Stimulated activated naive B cell treated with anti-CD40 and anti-IgM and Interleukin-4, amounts not matched to agents 10 μg/mL and 1 μg/mL and 100 μg/mL, for 72 hours (primary cell): ENCODE measurements at places on chromosomes 5 and 9.

- no peak overlapping the region for H3K4me3 ChIP-seq
- no peaks in the 10 kb centered on the region for H3K27me3 ChIP-seq
- DNase-seq, result no peak
- no peak overlapping the region for H3K27ac ChIP-seq
- no peaks in the 10 kb centered on the region for H3K36me3 ChIP-seq
- no peaks in the 10 kb centered on the region for H3K4me1 ChIP-seq
These were observed 504.4 kb downstream of the NTRK2 start for GRCh38 chr9:85173967-85174366.

DNA sequence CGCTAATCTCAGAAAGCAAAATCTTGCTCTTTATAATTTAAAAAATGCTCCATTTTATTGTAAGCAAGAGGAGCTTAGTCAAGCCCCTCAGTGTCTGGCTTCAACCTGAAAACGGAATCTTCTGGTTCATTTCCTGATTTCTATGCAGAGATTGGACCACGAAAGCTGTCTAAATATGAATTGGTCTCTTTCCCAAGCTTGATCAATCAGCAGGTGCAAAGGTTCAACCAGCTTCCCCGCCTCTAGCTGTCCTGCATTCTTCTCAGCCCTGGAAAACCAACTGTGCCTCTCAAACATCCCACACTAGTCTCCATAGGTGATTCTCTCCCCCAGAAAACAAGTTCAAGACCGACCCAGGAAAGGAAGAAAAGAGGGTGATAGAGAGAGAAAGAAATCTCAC is 34.5 kb downstream of the FNBP1 start:
- peak overlapping the region; percentile 92 for H3K27ac ChIP-seq
- H3K27me3 ChIP-seq, result no peaks in the 10 kb centered on the region
- peaks cover 92% of the 10 kb centered on the region for H3K4me1 ChIP-seq
- H3K4me3 ChIP-seq, result peak overlapping the region; percentile 47
- DNase-seq, result no peak
- H3K36me3 ChIP-seq, result peaks cover 33% of the 10 kb centered on the region

DNA sequence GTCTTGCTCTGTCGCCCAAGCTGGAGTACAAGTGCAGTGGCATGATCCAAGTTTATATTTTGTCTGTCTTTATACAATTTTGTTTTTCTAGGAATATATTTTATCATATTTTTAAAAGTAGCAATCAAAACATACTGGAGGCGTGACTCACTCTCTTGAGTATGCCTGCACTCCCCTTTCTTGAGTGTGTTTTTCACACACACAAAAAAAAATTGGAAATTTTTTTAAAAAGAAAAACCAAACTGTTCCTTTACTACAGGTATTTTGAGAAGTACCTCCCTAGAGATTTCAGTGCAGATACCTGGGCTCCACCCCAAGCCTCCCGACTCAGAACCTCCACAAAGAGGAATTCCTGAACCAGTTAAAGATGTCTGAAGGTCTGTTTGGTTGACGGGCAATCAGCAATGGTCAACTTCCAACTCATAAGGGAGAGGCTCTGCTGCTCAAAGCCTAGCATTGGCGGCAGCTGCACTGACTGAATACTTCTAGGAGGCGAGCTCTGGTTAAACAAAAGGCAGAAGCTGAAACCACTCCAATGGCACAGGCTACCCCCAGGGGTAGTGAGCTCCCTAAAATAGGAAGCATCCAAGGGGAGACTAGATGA is 27.4 kb downstream of the PDE6A start:
- H3K4me3 ChIP-seq, result no peak overlapping the region
- peaks cover 3% of the 10 kb centered on the region for H3K4me1 ChIP-seq
- DNase-seq, result no peak
- no peaks in the 10 kb centered on the region for H3K27me3 ChIP-seq
- no peaks in the 10 kb centered on the region for H3K36me3 ChIP-seq

GRCh38 chr9:96868709-96869108 is 14.4 kb upstream of the ZNF782 start:
- no peak for DNase-seq
- H3K36me3 ChIP-seq, result peaks cover 12% of the 10 kb centered on the region
- H3K27me3 ChIP-seq, result peaks cover 5% of the 10 kb centered on the region
- no peak overlapping the region for H3K4me3 ChIP-seq
- H3K27ac ChIP-seq, result no peak overlapping the region
- no peaks in the 10 kb centered on the region for H3K4me1 ChIP-seq

- peaks cover 3% of the 10 kb centered on the region for H3K27me3 ChIP-seq
- H3K4me3 ChIP-seq, result peak overlapping the region; percentile 94
- peak overlapping the region; percentile 94 for H3K27ac ChIP-seq
- H3K36me3 ChIP-seq, result peaks cover 20% of the 10 kb centered on the region
- peak; percentile 9 for DNase-seq
- H3K4me1 ChIP-seq, result peaks cover 26% of the 10 kb centered on the region
These were observed 629 bp downstream of the CCNH start for GRCh38 chr5:87411973-87412629.

DNA sequence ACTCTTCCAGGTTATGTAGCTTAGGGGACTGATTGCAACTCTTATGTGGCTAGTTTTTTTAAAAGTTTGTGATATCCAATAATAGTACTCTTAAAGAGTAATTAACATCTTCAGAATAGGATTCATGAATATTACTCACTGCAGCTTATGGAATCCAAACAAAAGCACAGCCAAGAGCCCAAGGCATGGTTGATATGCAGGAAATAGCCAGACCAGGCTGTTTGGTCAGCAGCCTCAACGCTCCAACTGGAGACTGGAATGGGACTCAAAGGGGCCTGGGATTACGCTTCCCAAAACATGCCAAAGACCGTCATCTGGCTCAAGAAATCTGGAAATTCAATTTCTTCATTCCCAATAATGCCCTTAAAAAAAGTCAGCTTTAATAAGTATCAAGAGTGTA is 268.6 kb downstream of the SEC61B start:
- no peaks in the 10 kb centered on the region for H3K27me3 ChIP-seq
- no peak for DNase-seq
- peaks cover 59% of the 10 kb centered on the region for H3K4me1 ChIP-seq
- H3K36me3 ChIP-seq, result peaks cover 14% of the 10 kb centered on the region

DNA sequence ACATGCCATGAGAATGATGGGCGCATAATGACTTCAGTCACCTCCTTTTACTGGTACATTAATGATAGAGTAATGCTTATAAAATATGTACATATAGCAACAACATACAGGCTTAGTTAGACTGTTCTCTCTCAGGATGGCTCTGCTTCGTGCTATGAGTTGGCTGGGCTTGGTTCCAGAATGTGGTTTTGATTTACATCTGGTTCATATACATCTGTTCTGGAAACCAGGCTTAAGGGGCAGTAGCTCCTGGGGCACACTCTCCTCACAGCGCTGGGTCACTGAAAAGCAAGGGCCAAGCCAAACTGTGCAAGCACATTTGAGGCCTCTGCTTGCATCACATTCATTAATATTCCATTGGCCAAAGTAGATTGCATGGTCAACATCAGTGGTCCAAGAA is 44.9 kb downstream of the PCSK1 start:
- H3K4me1 ChIP-seq, result no peaks in the 10 kb centered on the region
- H3K4me3 ChIP-seq, result no peak overlapping the region
- no peaks in the 10 kb centered on the region for H3K36me3 ChIP-seq
- H3K27ac ChIP-seq, result no peak overlapping the region
- H3K27me3 ChIP-seq, result peaks cover 8% of the 10 kb centered on the region

DNA sequence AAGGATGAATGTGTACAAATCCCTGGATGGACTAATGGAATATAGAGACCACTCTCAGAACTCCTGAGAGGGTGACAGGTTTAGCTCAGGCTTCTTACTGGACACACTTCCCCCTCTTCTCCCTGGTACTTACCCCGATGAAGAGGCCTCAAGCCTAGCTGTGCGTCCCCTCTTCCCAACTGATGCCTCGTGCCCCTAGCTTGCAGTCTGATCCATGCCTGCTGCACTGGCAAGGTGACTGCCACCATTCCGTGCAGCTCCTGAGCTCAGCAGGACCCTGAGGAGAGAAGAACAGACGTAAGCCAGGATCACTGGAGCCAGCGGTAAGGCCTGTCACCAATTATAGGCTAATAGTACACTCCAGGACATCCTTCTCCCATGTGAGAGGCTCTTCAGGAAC is 5.5 kb upstream of the STOML2 start:
- H3K4me1 ChIP-seq, result peaks cover 25% of the 10 kb centered on the region
- no peaks in the 10 kb centered on the region for H3K27me3 ChIP-seq
- no peak for DNase-seq

GRCh38 chr9:98248737-98249474 is 6.5 kb downstream of the TBC1D2 start:
- peak overlapping the region; percentile 39 for H3K27ac ChIP-seq
- H3K27me3 ChIP-seq, result no peaks in the 10 kb centered on the region
- H3K4me1 ChIP-seq, result peaks cover 9% of the 10 kb centered on the region

- peaks cover 10% of the 10 kb centered on the region for H3K36me3 ChIP-seq
- no peak overlapping the region for H3K27ac ChIP-seq
- no peak for DNase-seq
- H3K4me3 ChIP-seq, result peak overlapping the region; percentile 92
- no peaks in the 10 kb centered on the region for H3K27me3 ChIP-seq
These were observed 736 bp upstream of the HSD17B4 start for GRCh38 chr5:119451561-119451960.

- H3K27ac ChIP-seq, result no peak overlapping the region
- H3K4me3 ChIP-seq, result no peak overlapping the region
- no peaks in the 10 kb centered on the region for H3K36me3 ChIP-seq
These were observed 40.3 kb upstream of the BARHL1 start for GRCh38 chr9:132541870-132542830.

DNA sequence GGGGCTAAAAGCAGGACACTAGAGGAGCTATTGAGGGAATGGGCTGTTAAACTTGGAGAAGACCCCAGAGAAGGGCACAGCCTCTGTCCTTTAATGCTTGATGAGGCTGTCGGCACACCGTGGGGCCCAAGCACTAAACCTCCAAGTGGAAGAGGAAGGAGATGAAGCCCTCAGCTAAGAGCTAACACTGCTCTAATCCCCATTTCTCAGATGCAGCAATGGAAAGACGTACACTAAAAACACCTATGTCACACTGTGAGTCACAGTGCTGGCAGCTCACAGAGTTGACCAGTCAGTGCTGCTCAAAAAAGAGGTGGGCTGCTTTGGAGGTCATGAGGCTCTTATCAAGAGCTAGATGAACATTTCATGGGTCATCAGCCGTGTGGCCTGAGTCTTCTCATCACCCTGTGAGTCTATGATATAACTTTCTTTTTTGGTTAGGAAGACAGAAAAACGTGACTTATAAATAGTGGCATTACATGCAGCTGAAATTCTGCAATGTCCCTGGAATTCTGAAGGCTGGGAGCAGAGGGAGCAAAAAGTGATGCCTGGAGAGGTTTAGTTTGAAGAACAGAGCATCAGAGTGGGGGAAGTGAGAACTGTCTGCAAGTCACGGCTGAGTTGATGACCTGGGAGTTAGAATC is 21.5 kb downstream of the TNFSF8 start:
- H3K27me3 ChIP-seq, result no peaks in the 10 kb centered on the region
- H3K4me3 ChIP-seq, result peak overlapping the region; percentile 76
- peak overlapping the region; percentile 92 for H3K27ac ChIP-seq
- H3K36me3 ChIP-seq, result no peaks in the 10 kb centered on the region
- H3K4me1 ChIP-seq, result peaks cover 46% of the 10 kb centered on the region

DNA sequence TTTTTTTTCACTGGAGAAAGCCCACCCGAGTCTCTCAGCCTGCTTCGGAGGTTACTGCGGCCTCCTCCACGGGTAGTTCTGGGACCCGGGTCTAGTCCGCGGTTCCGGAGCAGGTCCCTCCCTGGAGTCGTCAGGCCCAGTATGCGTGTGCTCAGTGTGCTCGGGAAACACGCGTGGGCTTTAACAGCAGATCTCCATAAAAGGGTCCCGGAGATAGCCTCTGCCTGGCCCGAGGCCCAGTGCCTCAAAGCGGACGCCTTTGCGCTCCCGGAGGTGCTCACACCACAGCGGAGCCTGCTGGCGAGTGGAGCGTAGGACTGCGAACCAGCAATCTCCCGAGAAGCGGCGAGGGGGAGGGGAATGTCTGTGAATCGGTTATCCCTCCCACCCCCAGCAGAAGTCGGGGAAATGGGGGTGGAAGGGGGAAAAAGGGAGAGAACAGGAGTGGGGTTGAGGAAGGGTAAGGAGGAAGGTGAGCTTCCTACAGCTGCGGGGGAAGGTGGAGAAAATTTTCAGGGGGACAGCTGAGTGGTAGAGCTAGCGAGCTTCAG is 28.7 kb downstream of the CDKN2A start:
- DNase-seq, result peak; percentile 34
- H3K4me1 ChIP-seq, result peaks cover 27% of the 10 kb centered on the region
- H3K27ac ChIP-seq, result peak overlapping the region; percentile 94
- peaks cover 97% of the 10 kb centered on the region for H3K27me3 ChIP-seq
- H3K4me3 ChIP-seq, result peak overlapping the region; percentile 80

DNA sequence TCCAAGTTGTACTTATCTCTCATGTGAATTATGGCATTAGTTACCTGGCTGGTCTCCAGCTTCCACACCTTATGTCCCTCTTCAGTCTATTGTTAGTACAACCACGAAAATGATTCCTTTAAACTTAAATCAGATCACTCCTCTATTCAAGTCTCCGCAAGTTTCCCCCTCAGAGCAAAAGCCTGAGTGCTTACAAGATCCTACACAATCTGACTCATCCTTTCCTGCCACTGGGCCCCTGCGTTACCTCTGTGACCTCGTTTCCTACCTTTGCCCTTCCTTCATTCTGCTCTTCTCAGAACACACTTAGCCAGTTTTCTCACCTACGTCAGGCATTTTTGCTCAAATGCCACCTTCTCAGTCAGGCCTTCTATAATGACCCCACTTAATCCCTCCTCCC is 45.1 kb upstream of the GLIS3 start:
- no peaks in the 10 kb centered on the region for H3K4me1 ChIP-seq
- DNase-seq, result no peak
- H3K4me3 ChIP-seq, result no peak overlapping the region
- peaks cover 25% of the 10 kb centered on the region for H3K27me3 ChIP-seq

GRCh38 chr5:44089424-44090144 is 299.6 kb downstream of the FGF10 start:
- DNase-seq, result no peak
- no peaks in the 10 kb centered on the region for H3K4me1 ChIP-seq
- H3K27ac ChIP-seq, result no peak overlapping the region
- no peak overlapping the region for H3K4me3 ChIP-seq
- no peaks in the 10 kb centered on the region for H3K27me3 ChIP-seq

- H3K36me3 ChIP-seq, result no peaks in the 10 kb centered on the region
- no peaks in the 10 kb centered on the region for H3K27me3 ChIP-seq
- H3K4me3 ChIP-seq, result no peak overlapping the region
- H3K4me1 ChIP-seq, result peaks cover 6% of the 10 kb centered on the region
- no peak for DNase-seq
These were observed 516.6 kb downstream of the RAB3C start for GRCh38 chr5:59099270-59099994.

GRCh38 chr5:173835131-173835530 is 53.0 kb upstream of the CPEB4 start:
- no peak overlapping the region for H3K4me3 ChIP-seq
- H3K36me3 ChIP-seq, result no peaks in the 10 kb centered on the region
- no peaks in the 10 kb centered on the region for H3K27me3 ChIP-seq

DNA sequence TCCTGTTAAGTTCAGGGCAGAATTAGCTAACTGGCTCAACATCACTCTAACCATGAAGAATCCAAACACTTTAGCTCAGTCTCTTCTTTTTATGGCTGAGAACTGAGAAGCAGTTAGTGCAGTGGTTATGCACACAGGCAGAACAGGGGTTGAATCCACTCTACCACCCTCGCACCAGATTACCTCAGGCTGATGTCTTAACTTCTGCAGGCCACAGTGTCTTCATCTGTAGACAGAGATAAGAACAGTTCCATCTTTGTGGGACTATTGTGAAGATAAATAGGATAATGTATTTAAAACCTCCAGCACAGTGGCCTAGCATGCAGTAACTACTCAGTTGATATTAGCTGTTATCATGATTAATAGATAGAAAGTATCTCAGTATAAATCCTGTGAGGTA is 54.8 kb downstream of the FAM114A2 start:
- DNase-seq, result no peak
- no peak overlapping the region for H3K4me3 ChIP-seq
- H3K27ac ChIP-seq, result no peak overlapping the region

- H3K27ac ChIP-seq, result no peak overlapping the region
- no peak for DNase-seq
- H3K27me3 ChIP-seq, result peaks cover 18% of the 10 kb centered on the region
- no peaks in the 10 kb centered on the region for H3K36me3 ChIP-seq
These were observed 23.4 kb downstream of the CDK20 start for GRCh38 chr9:87950765-87951488.
